ENCODE measurements at places on chromosomes 5 and 9.

GRCh38 chr5:91607675-91608074 is 224.6 kb upstream of the ARRDC3 start:
- DNase-seq: no peak

- DNase-seq: no peak
These were observed 149.6 kb downstream of the ZNF608 start for GRCh38 chr5:124596595-124597421.

GRCh38 chr9:126793686-126794417 is 11.0 kb upstream of the ZBTB43 start:
- DNase-seq: no peak

- no peak for DNase-seq
These were observed 12.6 kb upstream of the AQP7 start for GRCh38 chr9:33414889-33415500.

All from GM12891 (cell line).